ENCODE measurements at places on chromosomes 2 and 18.

DNA sequence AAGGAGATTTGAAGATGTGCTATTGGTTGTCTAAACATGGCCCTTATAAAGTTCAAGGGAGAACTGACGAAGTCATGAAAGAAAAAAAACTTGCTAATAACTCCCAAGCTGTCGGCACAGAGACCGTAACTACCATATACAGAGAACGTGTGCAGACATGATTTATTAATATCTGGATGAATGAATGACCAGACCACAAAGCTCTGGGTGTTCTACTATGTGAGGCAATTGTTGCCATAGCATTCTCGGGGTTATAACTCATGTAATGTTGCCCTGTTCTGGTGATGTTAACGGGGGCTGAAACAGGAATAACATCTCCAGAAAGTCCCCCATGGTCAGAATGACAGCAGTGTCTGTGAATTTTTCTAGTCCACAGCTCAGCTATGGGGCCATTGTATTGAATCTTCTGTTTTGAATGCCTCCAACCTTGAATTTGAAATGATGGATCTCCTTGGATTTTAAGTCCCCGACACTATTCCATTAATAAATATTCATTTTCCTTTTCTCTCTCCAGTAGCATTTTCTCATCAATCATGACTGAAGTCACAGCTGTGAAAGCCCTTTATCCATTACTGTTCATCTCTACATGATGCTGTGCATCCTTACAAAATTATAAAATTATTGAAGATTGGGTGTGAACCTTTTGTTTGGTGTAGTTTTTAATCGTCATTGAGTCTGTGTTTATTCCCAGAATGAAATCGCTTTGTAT is 483.4 kb upstream of the KLHL29 start:
- no peak for DNase-seq

DNA sequence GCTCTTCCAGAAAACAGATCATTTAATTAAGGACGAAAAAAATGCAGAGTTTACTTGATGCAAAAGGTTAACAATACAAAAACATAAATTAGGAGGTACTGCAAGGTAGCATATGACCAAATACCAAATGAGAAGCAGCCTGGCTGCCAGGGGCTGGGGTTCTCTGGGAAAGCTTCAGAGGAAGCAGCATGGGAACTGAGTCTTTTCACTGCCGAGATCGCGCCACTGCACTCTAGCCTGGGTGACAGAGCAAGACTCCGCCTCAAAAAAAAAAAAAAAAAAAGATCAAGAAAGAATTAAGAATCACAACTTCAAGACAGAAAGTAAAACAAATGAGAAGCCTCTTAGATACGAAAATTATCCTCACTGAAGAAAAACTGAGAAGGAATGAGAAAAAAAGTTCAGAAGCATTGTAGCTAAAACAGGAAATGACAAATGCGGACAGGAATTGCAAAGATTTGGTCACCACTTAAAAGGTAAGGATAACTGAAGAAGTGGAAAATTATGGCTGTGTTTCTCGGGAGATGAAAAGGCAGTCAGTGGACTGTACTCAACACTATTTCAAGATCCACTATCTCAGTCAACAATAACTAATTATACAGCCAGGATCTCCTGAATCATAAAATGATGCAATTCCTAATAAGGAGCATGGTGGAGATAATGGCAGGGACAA is 4.3 kb downstream of the SEPTIN10 start:
- no peak for DNase-seq

GRCh38 chr18:1708006-1708405 is 803.3 kb downstream of the ADCYAP1 start:
- DNase-seq = no peak

GRCh38 chr2:20702563-20702962 is 35.6 kb downstream of the GDF7 start:
- no peak for DNase-seq

DNA sequence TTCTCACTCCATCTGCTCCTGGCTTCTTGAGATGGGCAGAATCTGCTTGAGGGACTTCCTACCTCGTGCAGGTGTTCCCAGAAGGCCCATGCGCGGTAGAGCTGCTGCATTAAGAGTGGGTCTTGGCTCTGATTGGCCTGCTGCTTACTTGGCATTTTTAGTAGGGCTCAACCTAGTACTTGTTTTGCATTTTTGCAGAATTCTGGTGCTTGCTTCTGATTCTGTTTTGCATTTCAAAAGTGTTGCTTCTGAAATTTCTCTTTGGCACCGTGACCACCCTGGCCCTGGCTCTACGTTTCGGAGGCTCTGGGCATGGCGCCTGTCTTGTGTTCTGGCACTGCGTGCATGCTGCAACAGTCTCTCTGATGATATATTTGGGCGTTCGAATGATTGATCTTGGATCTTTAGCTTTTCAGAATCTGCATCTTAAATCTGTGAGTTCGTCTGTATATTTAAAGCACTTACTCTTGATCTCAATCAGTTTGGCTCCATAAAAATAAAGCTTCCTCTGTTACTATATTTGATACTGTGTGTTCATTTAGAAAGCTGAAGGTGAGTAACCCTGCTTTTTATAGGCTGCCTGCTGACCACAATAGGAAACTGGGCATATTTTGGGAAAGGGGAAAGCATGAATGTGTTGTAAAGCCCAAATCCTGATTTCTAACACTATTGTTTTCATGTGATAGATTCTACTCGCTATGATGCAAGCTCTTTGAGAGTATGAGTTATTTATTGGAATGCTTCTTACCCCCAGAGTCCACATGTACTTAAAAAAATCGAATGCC is 22.2 kb downstream of the EFR3B start:
- no peak for DNase-seq

- DNase-seq = no peak
Measured at GRCh38 chr18:45291621-45292615, 323.4 kb upstream of the SLC14A2 start.

DNA sequence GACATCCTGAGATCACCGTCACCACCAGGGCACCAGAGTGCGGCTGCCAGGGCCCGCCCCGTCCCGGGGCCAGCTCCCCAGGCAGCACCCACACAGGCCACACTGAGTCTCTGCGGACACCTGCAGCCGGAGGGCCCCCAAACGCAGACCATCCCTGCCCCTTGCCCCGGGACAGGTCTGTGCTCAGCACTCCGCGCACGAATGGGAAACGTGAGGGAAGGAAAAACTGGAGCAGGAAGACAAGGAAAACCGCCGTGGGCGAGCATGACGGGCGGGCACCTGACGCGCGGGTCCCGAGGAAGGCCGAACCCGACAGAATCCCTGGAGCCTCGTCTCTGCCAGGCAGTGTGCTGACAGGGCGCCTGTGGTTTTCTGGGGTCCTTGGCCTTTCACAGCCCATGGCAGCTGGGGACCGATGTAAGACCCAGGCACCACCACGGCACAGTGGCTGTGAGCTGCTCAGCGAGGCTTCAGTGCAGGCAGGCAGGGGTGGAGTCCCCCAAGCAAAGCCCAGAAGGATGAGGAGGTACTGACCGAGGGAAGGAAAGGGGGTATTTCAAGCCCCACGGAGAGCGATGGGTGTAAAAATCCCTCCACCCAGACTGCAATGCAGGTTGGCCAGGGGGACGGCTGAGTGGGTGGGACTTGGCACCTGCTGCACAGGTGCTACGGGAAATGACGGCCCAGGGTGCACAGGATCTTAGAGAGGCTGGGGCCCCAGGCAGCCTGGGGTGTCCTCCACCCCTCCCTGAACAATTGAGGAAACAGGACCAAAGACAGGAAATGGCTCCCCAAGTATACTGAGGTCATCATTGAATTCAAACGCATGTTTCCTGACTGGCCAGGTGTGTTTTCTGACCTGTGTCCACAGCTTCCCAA is 59.0 kb downstream of the PXDN start:
- DNase-seq = no peak

- no peak for DNase-seq
Measured at GRCh38 chr2:85995648-85996529, 107.1 kb upstream of the ST3GAL5 start.

- no peak for DNase-seq
Measured at GRCh38 chr2:10012963-10013461, 30.3 kb upstream of the KLF11 start.

GRCh38 chr18:63273222-63273927 is 46.2 kb downstream of the BCL2 start:
- DNase-seq = no peak

DNA sequence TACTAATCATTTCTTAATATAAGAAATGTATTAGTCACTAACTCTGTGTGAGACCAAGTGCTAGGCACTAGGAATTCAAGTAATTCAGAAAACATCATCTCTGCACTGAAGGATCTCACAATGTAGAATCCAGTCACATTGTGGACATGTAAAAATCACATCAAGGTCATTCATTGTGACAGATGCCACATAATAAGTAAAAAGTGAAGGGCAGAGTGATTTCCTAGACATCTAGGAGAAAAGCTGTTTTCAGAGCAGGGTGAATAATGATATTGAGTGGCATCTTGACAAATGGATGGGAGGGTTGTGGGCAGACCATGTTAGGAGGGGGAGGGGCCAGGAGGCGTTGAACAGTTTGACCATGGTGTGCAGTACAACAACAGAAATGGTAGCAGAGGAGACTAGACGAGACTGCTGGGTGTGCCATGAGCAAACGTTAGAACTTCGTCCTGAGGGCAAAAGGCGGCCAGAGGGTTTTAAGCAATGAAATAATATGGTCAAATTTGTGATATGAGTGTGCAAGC is 93.8 kb downstream of the DTNA start:
- no peak for DNase-seq

GRCh38 chr2:169891593-169892298 is 64.5 kb downstream of the UBR3 start:
- DNase-seq = no peak

DNA sequence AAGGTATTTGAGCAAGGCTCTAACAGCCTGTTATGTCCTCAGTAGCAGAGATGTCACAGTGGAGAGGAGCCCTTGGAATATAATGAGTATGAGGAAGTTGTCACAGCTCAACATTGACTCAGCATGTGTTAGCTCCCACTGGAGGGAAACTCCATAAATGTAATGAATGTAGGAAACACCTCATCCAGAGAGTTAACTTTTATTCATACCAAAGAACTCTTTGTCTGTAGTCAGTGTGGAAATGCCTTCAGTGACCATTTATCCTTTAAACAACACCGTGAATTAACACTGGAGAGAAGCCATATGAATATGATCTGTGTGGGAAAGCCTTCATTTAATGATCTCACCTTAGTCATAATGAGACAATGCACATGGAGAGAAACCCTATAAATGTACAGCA is 59.7 kb downstream of the CYP1B1 start:
- no peak for DNase-seq

DNA sequence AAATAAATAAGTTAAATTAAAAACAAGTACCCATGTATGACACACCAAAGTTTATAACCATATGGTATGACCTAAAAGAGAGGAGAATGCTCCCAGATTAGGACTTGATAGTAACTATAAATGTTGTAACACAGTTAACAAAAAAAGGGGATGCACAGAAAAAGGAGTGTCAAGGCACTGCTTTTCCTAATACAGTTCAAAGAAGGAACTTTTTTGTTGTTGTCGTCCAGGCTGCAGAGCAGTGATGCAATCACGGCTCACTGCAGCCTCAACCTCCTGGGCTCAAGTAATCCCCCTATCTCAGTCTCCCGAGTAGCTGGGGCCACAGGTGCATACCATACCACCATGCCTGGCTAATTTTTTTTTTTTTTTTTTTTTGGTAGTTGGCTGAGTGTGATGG is 2.7 kb downstream of the NARS1 start:
- no peak for DNase-seq

- no peak for DNase-seq
Measured at GRCh38 chr2:49032126-49032525, 122.2 kb downstream of the FSHR start.

GRCh38 chr18:48295586-48296311 is 113.4 kb downstream of the ZBTB7C start:
- no peak for DNase-seq

GRCh38 chr2:217800433-217801114 is 202.2 kb downstream of the TNS1 start:
- no peak for DNase-seq

GRCh38 chr2:32741575-32741974 is 113.7 kb downstream of the TTC27 start:
- DNase-seq = no peak
